ENCODE measurements at places on chromosomes 1 and 21.

DNA sequence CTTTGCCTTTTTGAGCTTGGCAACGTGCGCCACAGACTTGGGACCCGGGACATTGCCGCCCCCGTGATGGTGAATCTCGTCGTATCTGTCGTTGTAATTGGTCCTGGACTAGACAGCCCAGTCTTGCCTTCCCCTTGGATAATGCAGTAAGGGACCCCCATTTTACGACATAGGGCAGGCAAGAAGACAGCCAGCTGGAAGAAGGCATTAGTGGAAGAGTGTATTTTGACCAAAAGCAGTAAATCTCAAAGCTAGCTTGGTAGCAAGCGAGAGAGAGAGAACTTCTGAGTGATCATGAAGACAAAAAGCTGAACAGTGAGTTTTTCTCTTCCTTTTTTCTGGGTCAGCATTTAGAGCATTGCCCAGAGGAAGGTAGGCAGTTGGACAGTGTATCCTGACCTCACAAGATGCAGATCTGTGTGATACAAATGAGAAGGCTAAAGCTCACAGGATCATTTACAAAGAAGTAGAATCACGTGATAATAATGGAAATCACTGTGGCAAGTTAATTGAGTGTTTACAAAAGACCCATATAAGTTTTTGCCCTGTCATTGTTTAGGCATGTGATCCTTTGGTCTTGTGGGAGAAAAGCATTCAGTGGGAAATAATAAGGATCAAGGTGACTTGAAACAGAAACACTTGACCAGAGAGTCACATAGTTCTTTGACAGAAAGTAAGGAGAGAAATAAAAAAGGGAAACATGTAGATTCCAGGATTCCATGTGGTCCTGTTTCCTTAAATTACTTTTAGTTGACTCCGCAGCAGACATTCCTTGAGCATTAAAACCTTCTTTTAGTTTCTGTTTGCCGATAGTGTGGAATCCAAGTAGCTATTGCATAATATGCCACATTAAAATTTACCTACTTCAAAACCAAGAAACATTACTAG is 66.3 kb downstream of the CNST start:
- DNase-seq = no peak

- DNase-seq = peak; percentile 64
Measured at GRCh38 chr1:153945795-153946621, 510 bp downstream of the DENND4B start.

GRCh38 chr1:161008869-161009510 is 12.0 kb downstream of the F11R start:
- DNase-seq = no peak

DNA sequence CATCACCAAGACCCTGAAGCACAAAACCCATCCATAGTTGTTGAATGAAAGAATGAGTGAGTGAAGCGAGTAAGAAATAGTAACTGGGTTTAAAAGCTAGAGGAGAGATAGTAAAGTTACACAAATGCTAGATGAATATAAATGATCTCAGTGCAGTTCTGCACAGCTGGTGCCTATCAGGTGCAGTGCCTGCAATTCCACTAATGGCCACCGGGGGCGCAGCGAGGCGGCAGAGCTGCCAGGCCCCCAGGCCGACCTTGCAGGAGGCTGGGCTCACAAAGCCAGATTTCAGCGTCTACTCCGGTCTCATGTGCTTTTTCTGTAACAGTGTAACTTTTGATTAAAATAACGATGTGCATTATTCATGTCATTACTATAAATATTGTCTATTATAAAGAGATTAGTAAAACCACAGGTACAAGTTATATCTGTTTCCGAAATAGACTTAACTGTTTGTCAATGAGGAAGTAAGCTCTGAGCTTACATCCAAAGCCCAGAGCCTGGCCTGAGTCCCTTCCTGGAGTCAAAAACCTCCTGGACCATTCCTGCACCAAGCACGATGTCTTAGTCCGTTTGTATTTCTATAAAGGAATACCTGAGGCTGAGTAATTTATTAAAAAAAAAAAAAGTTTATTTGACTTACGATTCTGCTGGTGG is 477.6 kb downstream of the NPHP4 start:
- peak; percentile 46 for DNase-seq

Data from activated T-helper 1 cell treated with Interleukin-2 at 50 U/mL for 16 hours (primary cell).